NCI-H1105 treated with DMSO at 0.1 percent for 48 hours (cell line): ENCODE measurements at places on chromosomes 5 and 9.

DNA sequence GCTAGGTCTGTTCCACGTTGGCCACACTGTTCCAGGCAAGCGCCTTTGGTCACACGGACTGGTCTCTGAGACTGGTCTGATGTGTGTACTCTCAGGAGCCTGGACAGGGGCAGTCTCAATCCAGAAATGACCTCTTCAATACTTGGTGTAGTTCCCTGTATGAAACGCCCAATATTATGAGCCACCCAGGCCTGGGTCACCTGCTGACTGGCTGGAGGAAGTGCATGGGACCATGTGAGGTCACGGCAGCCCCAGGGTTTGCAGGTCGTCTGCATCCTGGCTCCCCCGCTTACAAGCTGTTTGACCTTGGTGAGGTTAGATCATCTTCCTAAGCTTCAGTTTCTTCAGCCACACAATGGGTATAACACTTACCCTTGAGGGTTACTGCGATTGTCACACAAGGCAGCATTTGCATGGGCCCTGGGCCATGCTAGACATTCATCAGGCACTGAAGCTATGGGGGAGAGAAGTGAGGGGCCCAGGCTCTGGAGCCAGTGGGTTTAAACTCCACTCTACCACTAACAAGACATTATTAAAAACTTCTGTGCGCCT is 5.2 kb upstream of the GRHPR start:
- no peak for DNase-seq

DNA sequence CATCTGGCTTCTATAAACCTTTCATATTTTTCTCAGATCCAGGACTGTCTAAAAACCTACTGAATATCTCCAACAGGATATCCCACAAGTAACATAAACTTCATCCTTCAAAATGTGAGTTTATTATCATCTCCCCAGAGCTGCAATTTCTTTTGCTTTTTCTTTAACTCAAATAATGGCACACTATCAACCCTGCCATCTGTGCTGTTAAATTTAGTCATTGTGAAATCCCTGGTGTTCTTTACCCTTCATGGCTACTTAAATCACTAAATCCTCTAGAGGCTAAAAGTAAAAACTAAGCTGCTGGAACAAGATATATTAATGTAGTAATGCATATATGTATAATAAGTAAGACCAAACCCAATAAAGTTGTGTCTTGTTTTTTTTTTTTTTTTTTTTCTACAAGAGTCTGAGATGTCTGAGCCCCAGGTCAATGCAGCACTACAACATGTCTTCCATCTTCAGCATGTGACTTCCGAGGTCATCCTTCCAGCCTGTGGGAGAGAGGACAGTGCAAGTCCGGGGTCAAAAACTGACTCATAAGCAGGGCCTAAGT is 362.9 kb downstream of the ADGRV1 start:
- DNase-seq: no peak

GRCh38 chr5:145531038-145531734 is 304.0 kb downstream of the PRELID2 start:
- no peak for DNase-seq

DNA sequence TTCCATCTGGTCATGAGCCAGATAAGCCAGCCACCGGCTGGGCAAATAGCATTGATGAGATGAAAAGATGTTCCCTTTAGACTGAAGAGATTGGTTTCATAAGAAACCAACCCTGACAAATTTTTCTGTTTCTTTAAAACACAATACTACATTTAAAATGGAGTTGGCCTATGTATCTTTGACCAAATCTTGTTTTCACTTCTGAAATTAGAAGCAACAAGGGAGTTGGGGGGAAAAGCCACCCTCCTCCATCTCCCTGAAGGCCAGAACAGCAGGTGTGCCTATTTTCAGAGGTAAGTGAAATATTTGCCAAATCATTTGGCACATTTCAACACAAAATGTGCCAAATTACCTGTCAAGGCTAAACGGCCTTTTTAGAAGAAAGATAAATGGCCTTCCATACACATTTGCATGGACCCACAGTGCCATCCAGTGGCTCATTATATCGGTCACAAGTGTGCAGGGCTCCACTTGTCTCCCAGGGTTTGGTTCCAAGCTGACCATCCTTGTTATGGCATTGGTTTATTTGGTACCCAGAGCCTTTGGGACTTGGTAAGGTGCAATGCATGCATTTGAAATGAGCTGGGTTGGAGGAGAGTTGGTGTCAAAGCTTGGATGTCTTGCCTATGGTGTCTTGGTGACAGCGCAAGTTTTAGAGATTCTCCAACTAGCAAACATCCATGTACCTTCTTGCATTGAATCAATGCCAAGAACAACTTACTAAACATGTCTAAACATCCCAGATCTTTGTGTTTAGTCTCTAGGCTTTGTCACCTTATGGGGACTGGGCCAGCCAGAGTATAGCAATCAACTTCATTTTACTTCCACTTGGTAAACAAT is 372.0 kb upstream of the KIF2A start:
- DNase-seq: peak; percentile 81

GRCh38 chr9:113624721-113625120 is 161.2 kb downstream of the RGS3 start:
- DNase-seq: no peak

DNA sequence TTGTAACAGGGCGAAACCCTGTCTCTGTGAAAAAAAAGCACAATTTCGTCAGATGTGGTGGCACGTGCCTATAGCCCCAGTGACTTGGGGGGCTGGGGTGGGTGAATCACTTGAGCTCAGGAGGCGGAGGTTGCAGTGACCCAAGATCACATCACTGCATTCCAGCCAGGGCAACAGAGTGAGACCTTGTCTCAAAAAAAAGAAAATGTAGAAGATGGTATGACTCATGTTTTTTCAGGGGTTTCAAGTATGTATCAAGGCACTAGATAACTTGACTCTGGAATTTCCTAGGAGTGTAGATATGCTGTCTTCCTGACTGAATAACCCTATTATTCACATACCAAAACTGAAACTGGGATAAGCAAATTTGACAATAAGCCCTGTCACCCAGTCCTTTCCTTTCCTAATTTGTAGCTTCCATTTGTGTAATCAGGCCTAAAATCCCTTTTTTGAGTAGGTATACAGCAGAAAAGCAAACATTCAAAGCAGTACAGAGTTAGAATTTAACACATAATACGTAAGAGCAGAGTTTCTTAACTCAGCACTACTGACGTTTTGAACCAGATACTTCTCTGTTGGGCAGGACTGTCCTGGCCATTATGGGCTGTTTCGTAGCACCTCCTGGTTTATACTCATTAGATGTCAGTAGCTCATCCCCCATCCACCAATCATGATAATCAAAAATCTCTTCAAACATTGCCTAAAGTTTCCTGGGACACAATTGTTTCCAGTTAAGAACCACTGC is 17.3 kb upstream of the ANKRD18B start:
- no peak for DNase-seq

- DNase-seq: no peak
Measured at GRCh38 chr5:160390787-160391696, 8.8 kb downstream of the FAM200C start.

- no peak for DNase-seq
Measured at GRCh38 chr9:124928116-124928515, 12.8 kb downstream of the GOLGA1 start.

DNA sequence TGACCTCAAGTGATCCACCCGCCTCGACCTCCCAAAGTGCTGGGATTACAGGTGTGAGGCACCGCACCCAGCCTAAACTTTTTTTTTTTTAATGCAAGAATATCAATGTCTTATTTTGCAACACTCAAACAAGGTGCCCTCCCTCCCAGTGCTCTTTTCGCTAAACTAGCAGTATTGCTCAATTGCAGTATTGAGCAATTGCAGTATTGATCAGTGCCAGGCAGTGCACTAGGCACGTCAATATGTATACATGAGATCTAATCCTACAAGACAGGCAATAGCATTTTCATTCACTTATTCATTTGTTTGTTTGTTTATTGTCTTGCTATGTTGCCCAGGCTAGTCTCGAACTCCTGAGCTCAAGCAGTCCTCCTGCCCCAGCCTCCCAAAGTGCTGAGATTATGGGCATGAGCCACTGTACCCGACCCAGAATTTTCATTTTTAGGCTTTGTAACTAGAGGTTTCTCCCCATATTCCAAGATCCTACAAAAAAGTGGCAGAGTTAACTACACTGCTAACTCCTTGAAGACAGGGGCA is 94.5 kb downstream of the TTLL11 start:
- no peak for DNase-seq
